ENCODE measurements at places on chromosomes 1 and 21.

DNA sequence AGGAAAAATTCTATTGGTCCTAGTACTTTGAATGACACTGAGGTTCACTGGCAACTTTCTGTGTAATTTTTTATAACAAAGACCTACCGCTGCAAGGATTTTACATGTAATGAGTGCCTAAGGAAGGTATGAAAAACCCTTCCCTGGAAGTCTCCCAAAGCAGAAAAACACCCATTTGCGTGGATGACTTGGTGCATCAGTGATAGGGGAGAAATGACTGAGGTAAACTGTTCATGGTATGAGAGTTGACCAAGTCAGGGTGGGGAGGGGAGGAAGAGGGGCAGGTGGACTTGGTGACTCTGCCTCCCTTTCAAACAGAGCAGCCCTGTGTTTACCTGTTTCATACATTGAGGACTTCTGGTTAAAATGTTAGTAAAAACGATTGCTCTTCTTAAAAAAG is 78.8 kb upstream of the IPO9 start:
- DNase-seq: no peak

GRCh38 chr1:115218699-115219098 is 119.3 kb downstream of the NGF start:
- no peak for DNase-seq

DNA sequence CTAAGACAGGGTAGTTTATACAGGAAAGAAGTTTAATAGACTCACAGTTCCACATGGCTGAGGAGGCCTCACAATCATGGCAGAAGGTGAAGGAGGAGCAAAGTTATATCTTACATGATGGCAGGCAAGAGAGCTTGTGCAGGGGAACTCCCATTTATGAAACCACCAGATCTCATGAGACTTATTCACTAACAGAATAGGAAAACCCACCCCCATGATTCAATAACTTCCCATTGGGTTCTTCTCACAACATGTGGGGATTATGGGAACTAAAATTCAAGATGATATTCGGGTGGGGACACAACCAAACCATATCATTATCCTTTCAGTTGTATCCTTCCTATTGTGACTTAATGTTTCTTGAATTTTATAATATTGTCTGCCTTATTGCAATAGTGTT is 13.4 kb upstream of the DDAH1 start:
- DNase-seq: no peak

DNA sequence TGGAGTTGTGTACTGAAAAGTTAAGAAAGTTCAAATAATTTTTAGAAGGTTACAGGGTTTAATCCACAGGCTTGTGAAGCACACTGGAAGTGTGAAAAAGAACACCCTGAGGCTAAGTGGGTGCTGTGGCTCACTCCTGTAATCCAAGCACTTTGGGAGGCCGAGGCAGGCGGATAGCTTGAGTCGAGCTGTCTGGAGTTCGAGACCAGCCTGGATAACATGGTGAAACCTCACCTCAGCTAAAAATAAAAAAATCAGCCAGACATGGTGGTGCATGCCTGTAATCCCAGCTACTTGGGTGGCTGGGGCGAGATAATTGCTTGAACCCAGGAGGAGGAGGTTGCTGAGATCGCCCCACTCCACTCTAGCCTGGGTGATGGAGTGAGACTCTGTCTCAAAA is 9.8 kb downstream of the TXNIP start:
- DNase-seq: no peak

GRCh38 chr1:45266151-45266801 is 59.9 kb upstream of the ZSWIM5 start:
- DNase-seq: peak; percentile 54

- DNase-seq: no peak
Measured at GRCh38 chr1:18137759-18138345, 30.3 kb downstream of the IGSF21 start.

- DNase-seq: no peak
Measured at GRCh38 chr1:109624201-109625010, 4.8 kb downstream of the AMPD2 start.

- no peak for DNase-seq
Measured at GRCh38 chr21:42833439-42833815, 45.9 kb downstream of the WDR4 start.

DNA sequence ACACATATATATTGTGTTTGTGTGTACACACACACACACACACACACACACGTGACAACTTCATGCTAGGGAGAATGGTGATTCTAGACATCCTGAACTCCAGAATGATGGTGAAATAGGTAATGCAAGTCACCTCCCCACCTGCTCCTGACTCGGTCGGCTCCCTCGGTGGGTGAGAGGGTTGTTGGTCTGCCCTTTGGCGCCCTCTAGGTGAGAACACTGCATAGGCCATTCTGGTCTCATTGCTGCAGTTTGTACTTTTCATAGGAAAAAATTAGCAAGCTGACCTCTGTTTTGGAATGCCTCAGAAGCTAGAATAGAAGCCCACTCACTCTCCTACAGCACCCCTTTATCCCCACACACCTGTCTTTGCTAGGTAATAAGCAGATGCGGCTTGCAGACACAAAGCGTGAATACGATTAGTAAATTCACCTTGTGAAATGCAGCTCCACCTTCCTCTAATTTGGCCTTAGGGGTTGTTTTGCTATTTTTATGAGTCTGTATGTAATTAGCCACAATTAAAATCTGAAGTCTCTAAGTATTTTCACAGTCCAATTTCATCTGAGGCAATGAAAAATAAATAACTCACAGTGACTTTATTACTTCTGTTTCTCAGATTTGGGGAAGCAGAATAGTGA is 130.0 kb upstream of the KCNJ15 start:
- DNase-seq: no peak

DNA sequence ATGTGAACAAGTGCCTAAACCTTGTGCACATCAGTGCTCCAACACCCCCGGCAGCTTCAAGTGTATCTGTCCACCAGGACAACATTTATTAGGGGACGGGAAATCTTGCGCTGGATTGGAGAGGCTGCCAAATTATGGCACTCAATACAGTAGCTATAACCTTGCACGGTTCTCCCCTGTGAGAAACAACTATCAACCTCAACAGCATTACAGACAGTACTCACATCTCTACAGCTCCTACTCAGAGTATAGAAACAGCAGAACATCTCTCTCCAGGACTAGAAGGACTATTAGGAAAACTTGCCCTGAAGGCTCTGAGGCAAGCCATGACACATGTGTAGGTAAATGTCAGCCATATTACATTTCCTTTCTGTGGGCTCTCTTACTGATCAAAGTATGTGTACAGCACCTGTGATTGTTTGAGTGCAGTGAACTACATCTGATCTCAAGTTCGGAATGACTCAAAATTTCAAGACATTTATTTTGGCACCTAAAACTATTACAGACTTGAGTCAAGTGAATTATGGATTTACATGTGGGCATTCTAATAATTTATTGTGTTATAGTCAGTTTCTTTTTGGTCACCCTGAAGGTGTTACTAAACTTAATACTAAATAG is 196.5 kb downstream of the TPR start:
- DNase-seq: no peak

GRCh38 chr1:202791077-202791747 is 17.0 kb downstream of the KDM5B start:
- no peak for DNase-seq

- DNase-seq: no peak
Measured at GRCh38 chr1:102365071-102365470, 368.3 kb upstream of the OLFM3 start.

DNA sequence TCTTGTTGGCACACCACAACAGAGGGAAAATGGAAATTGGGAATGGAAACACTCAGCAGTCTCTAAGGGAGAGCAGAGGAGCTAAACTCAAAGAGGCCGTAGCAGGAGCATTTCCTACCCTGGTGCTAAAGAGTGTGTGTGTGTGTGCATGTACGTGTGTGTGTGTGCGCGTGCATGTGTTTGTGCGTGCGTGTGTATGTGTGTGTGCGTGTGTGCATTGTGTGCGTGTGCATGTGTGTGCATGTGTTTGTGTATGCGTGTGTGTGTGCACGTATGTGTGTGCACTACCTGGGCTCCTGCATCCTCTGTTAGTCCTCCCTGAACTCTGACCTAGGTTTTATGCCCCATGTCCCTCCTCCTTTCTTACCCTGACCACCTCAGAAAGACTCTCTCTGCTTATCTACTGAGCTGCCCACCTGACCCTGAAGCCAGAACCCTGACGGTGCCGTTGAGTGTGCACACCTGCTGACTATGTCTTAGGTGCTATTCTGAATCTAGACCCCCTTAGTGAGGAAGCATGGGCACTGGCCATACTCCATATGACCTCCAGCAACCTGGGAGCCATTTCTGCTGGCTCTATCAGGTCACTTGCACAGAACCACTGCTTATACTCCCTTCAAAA is 157.1 kb upstream of the HMGB4 start:
- DNase-seq: no peak

- DNase-seq: no peak
Measured at GRCh38 chr21:25646474-25646873, 7.4 kb downstream of the JAM2 start.

DNA sequence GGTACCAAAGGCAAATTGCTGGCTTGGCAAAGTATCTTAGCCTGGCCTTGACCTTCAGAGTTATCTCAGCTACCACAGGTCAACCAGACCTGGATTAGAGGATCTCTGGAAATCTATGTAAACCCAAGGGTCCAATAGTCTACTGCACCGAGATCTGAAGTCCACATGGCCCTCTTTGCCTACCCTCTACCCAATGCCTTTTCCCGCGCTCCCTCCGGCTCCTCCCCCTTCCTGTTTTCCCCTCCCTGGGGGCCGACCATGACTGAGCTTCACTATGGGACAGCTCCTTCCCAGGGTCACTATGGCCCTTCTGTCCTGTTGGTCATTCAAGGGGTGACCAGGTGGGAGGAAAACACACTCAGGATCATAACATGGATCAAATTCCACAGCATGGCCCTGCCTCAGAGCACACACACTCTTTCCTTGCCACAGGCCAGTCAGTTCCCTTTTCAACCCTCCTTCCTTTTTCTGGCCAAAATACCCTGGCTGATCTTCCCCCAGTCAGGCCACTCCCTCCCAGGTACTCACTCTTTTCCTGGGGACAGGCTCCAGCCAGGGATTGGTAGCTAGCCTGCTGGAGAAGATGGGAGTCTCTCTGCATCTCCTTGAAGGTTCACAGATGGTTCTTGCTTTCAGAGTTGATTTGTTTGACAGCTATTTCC is 19.1 kb upstream of the TMEM183A start:
- DNase-seq: no peak

DNA sequence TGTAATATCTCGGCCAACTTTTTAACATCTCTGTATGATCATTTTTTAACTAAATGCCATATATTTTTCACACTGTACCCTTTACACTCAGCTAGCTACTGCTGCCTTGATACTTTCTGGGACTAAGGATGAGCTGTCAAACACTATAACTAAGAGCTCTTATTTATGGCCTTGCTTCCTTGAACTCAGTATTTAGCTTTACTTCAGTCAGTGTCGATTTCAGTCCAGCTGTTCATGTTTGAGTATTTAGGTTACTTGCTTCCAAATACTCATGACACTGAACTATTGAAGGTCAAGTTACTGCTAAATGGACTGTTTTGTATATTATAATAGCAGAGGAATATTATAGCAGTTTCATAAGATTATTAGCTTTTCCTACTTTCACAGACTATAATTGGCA is 25.9 kb upstream of the USP25 start:
- DNase-seq: no peak

DNA sequence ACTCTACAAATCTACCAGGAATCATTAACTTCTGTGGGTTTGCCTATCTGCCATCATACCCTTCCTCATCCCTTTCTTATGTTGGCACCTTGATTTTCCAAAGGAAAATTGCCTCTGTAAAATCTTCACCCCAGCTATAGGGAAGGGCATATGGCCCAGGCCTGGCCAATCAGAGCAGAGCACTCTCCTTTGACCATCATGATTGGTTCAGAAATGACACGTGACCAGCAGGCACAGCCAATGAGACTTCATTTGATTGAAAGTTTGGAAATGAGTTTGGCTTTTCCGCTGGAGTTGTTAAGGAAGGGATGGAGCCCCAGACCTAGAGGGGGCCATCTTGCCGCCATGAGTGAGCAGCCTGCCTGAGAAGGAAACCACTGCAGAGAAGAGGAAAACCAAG is 35.1 kb upstream of the IFFO2 start:
- no peak for DNase-seq

DNA sequence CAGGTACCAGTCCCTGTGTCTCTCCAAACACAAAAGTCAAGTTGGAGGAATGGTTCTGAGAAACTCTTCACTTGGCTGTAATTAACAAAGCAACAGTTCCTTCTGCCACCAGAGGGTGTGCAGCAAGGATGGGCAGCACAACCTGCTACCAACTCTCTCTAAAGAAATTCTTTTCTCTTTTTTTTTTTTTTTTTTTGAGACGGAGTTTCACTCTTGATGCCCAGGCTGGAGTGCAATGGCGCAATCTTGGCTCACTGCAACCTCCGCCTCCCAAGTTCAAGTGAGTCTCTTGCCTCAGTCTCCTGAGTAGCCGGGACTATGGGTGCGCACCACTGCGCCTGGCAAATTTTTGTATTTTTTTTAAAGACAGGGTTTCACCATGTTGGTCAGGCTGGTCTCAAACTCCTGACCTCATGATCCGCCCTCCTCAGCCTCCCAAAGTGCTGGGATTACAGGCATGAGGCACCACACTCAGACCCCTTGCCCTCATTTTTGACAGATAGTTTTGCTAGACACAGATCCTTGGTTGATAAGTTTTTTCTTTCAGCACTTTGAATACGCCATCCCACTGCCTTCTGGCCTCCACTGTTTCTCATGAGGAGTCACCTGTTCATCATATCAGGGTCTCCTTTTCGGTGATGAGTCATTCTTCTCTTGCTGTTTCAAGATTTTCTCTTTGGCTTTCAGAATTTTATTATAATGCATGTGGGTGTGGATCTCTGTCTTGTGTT is 12.1 kb upstream of the DEGS1 start:
- no peak for DNase-seq

GRCh38 chr21:40567501-40567900 is 279.5 kb downstream of the DSCAM start:
- DNase-seq: no peak

DNA sequence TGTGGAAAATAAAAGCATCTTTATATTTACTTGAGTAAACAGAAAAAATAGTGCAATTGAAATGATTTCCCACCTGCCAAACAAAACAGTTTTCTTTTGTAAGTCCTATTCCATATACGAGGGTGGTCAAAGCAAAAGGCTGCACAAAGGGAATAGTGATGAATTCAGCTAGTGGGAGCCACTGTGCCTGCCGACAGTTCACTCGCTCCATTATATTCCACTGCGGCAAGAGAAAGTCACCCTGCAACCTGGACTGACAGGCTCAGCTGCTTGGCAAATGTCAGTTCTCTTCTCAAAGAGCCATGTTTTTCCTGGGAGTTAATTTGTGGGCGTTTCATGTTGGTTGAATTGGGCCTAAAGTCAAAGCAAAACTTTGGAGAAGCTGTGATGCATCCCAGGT is 145.4 kb downstream of the LMO4 start:
- DNase-seq: no peak

DNA sequence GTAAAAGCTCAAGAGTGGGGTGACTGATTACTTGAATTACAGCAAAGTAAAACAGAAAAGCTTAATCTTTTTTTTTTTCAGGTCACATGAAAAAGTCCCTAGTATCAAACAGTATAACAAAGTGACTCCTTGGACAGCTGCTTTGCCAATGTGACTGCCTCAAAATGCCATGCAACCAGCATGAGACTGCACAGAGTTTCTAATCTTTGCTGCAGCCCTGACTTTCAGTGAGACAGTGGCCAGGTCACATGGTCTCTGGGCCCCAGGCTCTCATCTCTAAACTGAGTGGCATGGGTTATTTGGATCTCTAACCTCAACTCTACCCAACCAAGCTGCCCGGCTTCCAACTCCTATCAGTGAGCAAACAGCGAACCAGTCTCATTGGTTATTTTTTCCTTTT is 169.0 kb downstream of the VAV3 start:
- DNase-seq: no peak

- no peak for DNase-seq
Measured at GRCh38 chr1:203395751-203396150, 44.8 kb upstream of the FMOD start.

- no peak for DNase-seq
Measured at GRCh38 chr21:42443181-42443785, 39.6 kb downstream of the UBASH3A start.

Data from non-pigmented ciliary epithelial cell (primary cell).